ENCODE measurements at places on chromosomes 13 and 19.

- no peak for DNase-seq
Observed at GRCh38 chr13:94658926-94659597, 53.3 kb downstream of the SOX21 start.

GRCh38 chr13:50132904-50133357 is 117.7 kb downstream of the KCNRG start:
- no peak for DNase-seq

DNA sequence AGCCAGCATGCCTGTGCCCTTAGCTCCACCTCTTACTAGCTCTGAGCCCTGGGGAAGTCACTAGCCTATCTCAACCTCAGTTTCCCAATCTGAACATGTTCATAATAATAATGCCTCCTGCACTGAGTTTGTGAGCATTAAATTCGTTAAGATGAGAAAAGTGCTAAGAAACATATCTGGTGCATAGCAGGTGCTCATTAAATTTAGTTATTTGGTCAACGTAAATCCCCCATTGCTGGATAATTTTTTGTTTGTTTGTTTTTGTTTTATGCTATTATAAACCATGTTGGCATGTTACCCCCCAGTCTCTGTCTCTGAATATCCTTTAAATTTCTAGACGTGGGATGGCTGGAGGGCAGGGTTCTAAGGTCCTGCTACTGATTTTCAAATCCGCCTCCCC is 10.6 kb downstream of the FCGBP start:
- DNase-seq, result no peak

GRCh38 chr19:15469513-15470297 is 5.4 kb upstream of the RASAL3 start:
- no peak for DNase-seq

- no peak for DNase-seq
Observed at GRCh38 chr13:77034881-77035280, 7.9 kb upstream of the FBXL3 start.

DNA sequence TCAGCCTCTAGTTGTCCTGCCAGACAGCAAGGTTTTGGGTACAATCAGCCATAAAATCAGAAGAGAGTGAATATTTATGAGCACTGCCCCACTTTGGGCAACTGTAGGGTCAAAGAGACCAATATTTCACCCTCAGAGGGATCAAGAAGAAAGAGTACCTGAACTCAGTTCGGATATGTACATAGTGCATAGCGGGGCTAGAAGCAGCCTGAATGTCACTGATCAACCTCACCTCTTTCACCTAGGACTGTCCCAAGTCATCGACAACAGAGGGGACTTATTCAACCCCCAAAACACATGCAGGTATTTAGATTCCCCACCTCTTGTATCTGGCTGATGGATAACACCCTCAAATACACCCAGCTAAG is 446.9 kb downstream of the COG6 start:
- no peak for DNase-seq

- DNase-seq, result no peak
Observed at GRCh38 chr19:47407417-47407774, 11.9 kb downstream of the MEIS3 start.

GRCh38 chr19:35569281-35569781 is 5.9 kb upstream of the ATP4A start:
- no peak for DNase-seq

- no peak for DNase-seq
Observed at GRCh38 chr19:3494051-3494450, 6.4 kb downstream of the DOHH start.

DNA sequence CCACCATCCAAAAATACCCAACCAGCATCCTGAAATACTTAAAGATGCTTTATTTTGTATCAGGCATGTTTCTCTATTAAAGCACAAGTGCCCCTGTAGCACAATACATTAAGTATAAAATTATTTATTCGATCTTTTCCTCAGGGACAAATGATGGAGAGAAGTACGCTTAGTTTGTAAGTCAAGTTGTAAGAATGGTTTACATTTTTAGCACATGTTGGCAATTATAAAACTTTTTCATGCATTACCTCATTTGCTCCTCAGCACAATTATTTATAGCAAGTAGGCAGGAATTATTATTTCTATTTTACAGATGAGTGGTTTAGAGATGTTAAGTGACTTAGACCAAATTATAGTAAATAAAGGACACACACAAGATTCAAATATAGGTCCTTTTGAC is 232.6 kb upstream of the HTR2A start:
- DNase-seq, result no peak

- DNase-seq, result no peak
Observed at GRCh38 chr13:29101905-29102304, 281.8 kb downstream of the MTUS2 start.

DNA sequence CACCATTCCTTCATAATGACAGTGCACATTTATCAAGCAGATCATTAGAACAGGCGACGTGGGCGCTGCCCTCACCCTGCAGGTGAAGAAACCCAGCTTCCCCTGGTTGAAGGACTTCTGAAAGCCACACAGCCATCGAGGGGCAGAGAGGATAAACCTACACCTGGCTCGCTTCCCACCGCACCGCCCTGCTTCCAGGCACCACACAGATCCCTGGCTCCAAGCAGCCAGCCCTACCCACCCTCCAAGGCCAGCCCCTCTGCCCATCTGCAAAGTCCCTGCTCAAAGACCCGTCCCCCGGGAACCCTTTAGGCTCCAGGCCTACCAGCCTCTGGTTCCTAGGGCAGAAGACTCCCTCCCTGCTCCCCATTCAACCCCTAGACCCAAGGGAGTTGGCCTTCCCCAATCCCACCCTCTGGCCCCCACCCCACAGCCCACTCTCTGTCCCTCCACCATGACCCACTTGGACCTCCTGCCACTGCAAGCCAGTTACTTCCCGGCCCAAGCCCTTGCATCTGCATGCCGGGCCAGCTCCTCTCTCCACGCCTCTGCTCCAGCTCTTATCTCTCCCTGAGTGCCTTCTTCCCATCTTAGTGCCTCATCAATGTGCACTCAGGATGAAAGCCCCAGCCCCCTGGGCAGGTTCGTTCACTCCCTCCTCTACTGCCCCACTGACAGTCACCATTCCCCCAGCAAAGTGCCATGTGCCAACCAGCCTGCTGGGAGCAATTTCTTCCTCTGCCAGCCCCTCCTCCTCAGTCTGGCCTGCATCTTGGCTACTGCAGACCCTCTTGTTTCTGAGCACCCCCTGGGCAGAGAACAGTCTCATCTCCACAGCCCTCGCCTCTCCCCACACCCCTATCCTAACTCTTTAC is 28.0 kb downstream of the PEPD start:
- no peak for DNase-seq

DNA sequence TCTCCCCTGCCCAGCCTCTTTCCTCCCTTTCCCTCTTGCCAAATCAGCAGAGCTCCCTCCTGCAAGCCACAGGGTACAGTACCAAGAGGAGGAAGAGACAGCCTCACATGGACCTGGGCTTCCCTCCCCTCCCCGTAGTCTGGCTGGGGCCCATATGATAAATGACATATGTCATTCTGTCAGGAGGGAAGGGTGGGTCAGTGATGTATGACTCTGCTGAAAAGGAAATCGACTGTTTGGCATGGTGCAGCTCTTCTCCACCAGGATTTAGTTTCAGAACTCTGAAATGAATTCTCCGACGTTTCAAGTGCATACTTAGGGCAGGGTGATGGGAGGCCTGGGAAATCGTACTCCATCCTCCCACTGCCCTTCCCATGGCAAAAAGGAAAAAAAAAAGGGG is 9.8 kb downstream of the TSHZ3 start:
- DNase-seq, result no peak

DNA sequence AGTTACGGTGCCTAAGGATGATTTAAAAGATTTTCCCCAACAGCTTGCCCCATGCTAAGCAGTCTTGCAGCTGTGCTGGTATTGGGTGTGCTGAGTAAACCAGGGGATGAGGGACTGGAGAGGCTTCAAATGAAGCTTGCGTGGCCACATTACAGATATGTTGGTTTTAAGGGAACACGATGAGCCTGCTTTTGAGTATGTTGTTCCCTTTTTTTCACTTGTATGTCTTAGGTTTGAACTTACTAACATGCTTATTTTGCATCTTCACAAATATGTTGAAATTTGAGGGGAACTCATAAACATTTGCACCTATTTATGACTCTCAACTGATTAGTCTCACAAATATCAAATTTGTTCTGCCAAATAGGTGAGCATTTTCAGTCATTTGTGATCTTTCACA is 2.0 kb upstream of the IL17D start:
- no peak for DNase-seq

DNA sequence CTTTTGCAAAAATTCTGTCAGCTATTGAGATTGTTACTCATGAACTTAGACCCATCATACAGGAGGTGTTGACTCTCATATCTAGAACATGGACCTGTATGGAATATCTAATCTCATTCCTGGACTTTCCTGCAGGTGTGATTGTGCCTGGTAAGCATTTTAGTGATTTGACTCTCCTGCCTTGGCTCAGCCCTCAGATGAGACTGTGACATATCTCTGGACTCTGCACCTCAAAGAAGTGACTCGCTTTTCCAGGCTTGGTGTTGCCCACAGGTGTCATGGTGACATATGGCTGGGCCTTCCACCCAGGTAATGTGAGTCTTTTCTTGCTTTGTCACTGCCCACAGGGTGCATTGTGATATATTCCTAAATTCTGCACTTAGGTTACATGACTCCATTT is 17.8 kb upstream of the ZNF726 start:
- no peak for DNase-seq

DNA sequence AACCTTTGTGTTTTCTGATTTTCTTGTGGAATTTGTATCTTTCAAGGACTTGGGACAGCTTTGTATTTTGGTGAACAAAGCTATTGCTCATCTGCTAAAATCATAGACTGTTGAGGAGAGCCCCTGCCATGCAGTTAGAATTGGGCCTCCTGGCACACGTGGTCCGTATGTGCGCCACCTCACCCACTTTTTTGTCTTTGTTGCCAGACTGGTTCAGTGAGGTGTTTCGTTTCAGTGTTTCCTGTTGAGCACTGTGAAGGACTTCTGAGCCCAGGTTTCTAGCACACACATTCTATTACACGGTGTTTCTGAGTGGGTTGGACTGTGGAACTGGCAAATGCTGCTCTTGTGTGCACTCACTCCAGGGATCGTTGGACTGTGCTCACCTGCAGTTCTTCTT is 37.6 kb upstream of the RNF113B start:
- no peak for DNase-seq

- DNase-seq, result no peak
Observed at GRCh38 chr13:43936647-43937046, 56.9 kb downstream of the LACC1 start.

DNA sequence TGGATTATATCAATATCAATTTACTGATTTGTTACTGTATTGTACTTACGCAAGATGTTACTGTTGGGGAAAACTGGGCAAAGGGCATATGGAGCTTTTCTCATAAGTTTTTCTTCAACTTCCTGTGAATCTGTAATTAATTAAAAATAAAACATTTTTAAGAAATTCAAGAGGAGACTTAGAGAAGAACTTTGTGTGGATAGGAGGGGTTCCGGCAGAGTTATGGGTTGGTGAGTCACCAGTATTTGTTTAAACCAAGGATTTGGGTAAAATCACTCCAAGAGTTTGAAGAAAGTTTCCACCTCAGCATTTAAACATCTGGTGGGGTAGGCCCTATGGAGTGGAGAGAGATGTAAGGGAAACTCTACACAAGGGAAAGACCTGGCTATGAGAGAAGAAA is 379.6 kb downstream of the TSHZ3 start:
- no peak for DNase-seq

GRCh38 chr13:100826441-100826840 is 151.8 kb upstream of the TMTC4 start:
- no peak for DNase-seq

- no peak for DNase-seq
Observed at GRCh38 chr13:93765062-93765461, 538.5 kb downstream of the GPC6 start.

DNA sequence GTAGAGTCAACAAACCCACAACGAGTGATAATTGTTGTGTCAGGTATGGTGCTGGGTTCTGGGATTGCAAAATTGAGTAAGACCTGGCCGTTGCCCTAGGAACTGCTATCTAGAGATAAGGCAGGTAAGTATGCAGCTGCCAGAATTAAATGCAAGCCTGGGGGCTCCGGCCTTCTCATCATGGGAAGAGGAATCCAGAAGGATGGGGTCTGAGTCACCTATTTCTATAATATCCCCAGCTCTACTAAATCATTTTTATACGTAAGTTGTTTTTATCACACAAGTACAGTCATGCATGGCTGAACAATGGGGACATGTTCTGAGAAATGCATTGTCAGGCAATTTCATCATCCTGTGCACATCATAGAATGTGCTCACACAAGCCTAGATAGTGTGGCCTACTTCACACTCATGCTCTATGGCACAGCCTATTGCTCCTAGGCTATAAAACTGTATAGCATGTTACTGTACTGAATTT is 203.0 kb downstream of the KLF5 start:
- DNase-seq, result no peak

DNA sequence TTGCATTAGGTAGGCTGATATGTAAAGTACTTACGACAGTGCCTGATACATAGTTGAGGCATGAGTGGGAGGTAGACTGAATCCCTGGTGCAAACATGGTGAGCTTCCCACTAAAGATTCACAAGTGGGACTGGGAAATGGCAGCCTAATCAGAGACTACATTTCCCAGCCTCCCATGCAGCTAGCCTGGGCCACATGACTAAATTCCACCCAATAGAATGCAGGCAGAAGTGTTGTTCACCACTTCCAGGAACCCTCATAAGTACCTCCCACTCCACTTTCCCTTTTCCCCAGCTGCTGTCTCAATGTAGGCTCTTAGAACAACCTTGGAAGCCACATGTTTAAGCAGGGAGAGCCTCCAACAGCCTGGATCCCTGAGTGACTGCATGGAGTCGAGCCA is 104.9 kb downstream of the CACNA1A start:
- DNase-seq, result no peak
